Hair follicular keratinocyte (primary cell): ENCODE measurements at places on chromosomes 3 and 15. TPM values are rescaled to one million over a fixed set of nuclear protein-coding genes. Genes with fewer than 3 reads are reported as not detected.

UROC1 gene
- total RNA-seq = not detected in 2 replicates

EOMES gene
- 1.9 and 2.7 TPM in 2 replicates for total RNA-seq

LNP1 gene
- total RNA-seq = 0.70 and 3.0 TPM in 2 replicates

BRPF1 gene
- 8.9 and 10.3 TPM in 2 replicates for total RNA-seq

HIGD2B gene
- not detected in 2 replicates for total RNA-seq

ECT2 gene
- total RNA-seq = 34.7 and 59.1 TPM in 2 replicates

PLSCR2 gene
- total RNA-seq = not detected in 2 replicates

CCR9 gene
- total RNA-seq = not detected in 2 replicates

ENTPD3 gene
- total RNA-seq = 6.3 and 12.2 TPM in 2 replicates

GOLGA8H gene
- 0.08 and 0.15 TPM in 2 replicates for total RNA-seq

CHRNB4 gene
- total RNA-seq = not detected in 2 replicates

FHIT gene
- 1.8 and 2.0 TPM in 2 replicates for total RNA-seq

CADPS gene
- 0.27 TPM in 1 of 2 replicates, not detected in the other for total RNA-seq

FRMD5 gene
- 1.3 and 2.5 TPM in 2 replicates for total RNA-seq

SNURF gene
- 0.27 and 11.9 TPM in 2 replicates for total RNA-seq

SPINK8 gene
- not detected in 2 replicates for total RNA-seq

AP3B2 gene
- total RNA-seq = 0.78 and 1.2 TPM in 2 replicates

USP50 gene
- 0.55 TPM in 1 of 2 replicates, not detected in the other for total RNA-seq

OCA2 gene
- not detected in 2 replicates for total RNA-seq

ZNF35 gene
- 8.7 and 9.1 TPM in 2 replicates for total RNA-seq

GOLGA8O gene
- 0.61 TPM in 1 of 2 replicates, not detected in the other for total RNA-seq

MYO5C gene
- total RNA-seq = 0.31 and 0.46 TPM in 2 replicates

SGO1 gene
- total RNA-seq = 2.7 and 8.8 TPM in 2 replicates

USP13 gene
- 3.8 and 3.9 TPM in 2 replicates for total RNA-seq

SH3GL3 gene
- 0.23 and 1.5 TPM in 2 replicates for total RNA-seq

CAMK1 gene
- 5.6 and 7.3 TPM in 2 replicates for total RNA-seq

DPPA2 gene
- total RNA-seq = not detected in 2 replicates

CASR gene
- not detected in 2 replicates for total RNA-seq

SPATA12 gene
- not detected in 2 replicates for total RNA-seq

GHSR gene
- total RNA-seq = not detected in 2 replicates

GPR160 gene
- 0.23 and 1.0 TPM in 2 replicates for total RNA-seq

PTPRG gene
- total RNA-seq = 10.1 and 14.3 TPM in 2 replicates

RHOA gene
- 376 and 383 TPM in 2 replicates for total RNA-seq

ABI3BP gene
- 2.2 and 2.7 TPM in 2 replicates for total RNA-seq

SCN11A gene
- total RNA-seq = not detected in 2 replicates

ARNT2 gene
- 0.11 and 0.23 TPM in 2 replicates for total RNA-seq

ZMYND10 gene
- total RNA-seq = 0.11 and 0.62 TPM in 2 replicates

SHF gene
- 0.38 and 0.78 TPM in 2 replicates for total RNA-seq
